Stimulated activated CD8-positive, alpha-beta memory T cell treated with anti-CD3 and anti-CD28 coated beads, Interleukin-4, amount 100 ng/mL, for 1 hour (primary cell): ENCODE measurements at places on chromosomes 3 and 15.

DNA sequence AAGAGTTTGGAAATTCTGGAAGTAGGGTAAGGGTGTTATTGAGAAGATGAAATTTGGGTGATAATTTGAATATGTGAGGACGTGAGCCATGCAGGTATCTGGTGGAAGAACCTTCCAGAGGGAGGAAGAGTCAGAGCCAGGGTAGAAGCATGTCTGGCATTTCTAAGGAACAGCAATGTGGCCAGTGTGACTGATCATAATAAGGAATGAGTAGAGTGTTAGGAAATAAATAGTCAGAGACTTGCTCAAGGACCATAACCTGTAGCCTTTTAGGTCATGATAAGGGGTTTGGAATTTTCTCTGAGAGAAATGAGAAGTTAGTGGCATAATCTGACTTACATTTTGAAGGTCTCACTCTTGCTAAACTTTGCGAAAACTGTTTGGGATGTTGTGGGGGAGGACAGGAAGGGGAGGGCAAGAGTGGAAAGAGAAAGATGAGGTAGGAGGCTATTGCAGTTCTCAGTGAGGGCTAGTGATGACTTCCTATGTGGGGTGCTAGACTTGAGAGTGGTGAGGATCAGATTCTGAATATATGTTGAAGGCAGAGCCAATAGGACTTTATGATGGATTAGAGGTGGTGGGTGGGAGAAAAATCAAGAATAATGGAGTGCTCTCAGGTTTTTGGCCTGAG lies 568.3 kb downstream of the AGBL1 start:
- DNase-seq: no peak

DNA sequence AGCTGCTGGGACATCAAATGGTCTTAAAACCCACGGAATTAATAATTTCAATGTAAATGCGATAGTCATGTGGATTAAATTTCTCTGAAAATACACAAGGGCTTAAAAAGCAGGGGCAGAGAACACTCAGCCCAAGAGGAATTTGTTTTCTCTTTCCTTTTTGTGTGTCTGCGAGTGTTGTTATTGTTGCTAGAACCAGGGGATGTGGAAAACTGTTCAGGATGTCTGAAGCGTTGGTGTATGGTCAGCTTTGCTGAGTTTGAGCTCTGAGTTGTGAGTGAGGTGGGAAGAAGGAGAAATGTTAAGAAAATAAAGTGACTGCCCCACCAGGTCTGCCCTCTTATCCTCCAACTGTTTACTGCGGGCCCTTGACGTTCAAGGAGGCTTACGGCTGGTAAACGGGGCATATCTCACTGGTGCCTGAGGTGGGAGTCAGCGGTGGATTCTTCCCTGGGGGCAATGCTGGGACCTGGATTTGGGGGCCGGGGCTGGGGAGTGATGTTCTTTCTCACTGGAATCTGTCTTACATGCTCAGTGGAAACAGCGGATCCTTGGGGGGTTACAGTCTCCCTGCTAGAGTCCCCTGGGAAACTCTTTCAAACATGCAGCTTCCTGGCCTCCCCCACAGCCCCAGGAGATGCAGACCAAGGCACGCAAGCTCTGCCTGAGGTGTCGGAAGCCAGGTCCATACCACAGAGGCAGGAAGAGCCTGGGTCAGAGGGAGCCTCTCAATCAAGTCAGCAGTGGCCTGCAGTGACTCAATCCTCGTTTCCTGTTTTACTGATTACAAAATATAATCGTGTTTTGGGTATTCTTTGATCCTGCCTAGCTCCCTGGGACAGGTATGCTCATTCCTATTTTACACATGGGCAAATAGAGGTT lies 41.8 kb downstream of the ITGA11 start:
- no peak for DNase-seq

GRCh38 chr3:23600167-23600871 lies 205.4 kb upstream of the UBE2E1 start:
- DNase-seq: no peak

- no peak for DNase-seq
Observed at GRCh38 chr3:67598814-67599556, 55.4 kb downstream of the SUCLG2 start.

DNA sequence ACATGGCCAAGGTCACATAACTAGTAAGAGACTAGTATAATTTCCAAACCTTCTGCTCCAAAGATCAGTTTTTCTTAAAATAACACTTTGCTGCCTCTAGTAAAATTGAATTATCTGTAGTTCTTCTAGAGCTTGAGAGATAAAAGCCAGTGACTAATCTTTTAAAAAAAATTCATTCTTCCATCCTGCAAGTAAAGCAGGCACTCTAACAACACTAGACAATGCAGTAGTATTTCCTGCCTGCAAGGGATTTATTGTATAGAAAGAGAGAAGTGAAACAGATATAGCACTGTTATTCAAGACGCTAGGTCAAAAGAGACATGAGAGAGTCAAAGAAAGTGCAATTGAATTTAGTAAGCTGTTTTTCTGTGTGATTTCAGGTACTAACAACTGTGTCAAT lies 159.5 kb upstream of the TBC1D5 start:
- DNase-seq: no peak

GRCh38 chr3:42498034-42498433 lies 4.4 kb upstream of the VIPR1 start:
- DNase-seq: no peak

DNA sequence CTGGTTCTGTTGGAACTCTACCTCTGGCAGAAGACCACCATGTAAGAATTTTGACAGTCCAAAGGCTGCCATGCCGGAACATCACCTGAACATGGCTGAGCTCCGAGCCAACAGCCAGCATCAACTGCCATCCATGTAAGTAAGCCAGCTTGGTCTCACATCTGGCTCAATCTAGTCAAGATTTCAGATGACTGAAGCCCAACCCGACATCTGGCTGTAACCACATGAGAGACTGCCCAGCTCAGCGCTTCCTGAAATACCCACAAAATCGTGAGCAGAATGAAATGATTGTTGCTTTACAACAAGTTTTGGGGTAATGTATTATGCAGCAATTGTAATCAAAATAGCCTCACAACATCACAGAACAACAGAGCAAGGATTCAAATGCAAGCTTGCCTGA lies 32.9 kb downstream of the GHSR start:
- no peak for DNase-seq

GRCh38 chr3:167967257-167968036 lies 128.3 kb downstream of the GOLIM4 start:
- no peak for DNase-seq

DNA sequence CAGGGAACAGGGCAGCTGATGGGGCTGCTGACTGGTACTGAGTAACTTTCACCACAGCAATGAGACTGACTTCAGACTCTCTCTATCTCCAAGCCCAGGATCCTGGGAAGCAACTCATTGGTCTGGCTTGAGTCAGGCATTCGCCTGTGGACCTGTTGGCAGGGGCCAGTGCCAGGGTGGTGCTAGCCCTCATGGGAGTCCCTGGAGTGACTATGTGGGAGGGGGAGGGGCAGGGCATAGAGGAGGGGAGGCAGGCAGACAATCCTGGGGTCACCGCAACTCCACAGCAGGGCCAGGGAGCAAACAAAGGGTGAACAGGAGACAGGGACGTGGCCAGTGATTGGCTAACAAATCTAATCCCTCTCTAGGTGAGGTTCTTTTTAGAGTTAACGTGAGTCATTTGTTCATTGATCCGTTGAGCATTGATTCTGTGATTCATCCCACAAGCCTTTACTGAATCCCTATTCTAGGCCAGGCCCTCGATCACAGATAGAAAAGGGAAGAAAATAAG lies 71.8 kb downstream of the CEMIP start:
- DNase-seq: no peak

GRCh38 chr15:78156653-78157052 lies 7.5 kb downstream of the IDH3A start:
- no peak for DNase-seq

DNA sequence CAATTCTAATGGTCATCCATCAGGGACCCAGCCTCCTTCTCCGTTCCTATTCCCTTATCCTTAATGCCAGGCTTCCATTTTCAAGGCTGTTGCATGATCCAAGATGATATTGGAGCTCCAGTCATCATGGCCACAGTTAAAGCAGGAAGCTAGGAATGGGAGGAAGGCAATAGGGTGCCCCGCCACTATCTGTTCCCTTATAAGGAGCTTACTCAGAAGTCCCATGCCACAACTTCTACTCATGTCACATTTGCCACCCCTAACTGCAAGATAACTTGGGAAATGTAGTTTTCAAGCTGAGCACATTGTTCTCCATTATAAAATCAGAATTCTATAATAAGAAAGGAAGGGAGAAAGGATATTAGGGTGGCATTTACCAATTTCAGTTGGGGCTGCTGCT lies 38.6 kb upstream of the SPSB4 start:
- no peak for DNase-seq

DNA sequence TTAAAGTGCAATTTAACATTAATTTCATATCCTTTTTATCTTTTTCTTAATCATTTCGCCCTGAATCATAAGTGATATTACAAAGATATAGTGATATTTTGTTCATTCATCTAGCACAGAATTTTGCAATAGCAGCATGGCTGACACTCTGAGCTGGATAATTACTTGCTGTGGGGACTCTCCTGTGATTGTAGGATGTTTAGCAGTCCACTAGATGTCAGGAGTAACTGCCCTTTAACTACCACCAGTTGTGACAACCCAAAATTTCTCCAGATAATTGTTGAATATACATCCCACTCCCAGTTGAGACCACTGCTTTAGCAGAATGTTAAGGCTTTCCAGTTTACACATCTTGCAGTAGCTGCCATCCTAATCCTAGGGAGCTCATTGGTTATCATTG lies 196.8 kb upstream of the MBNL1 start:
- no peak for DNase-seq

- no peak for DNase-seq
Observed at GRCh38 chr3:32968166-32968919, 16.9 kb downstream of the CCR4 start.

DNA sequence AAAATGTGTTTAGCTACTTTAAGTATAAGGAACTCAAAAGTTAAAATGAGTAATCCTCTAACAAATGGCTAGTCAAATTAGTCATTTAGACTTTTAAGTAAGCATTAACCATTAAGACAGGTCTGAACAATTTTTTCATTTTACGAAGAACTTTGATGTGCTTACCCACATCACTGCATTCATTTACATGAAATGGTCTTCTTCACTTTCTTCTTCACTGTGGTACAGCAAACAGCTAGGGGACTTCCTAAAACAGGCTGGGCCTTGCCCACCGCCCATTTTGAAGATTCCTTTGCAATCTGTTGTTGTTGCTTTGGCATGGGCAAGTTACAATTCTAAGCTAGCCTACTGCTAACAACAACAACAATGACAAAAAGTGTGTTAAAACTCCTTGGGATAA lies 67.4 kb downstream of the CBLB start:
- no peak for DNase-seq

- no peak for DNase-seq
Observed at GRCh38 chr3:33722626-33723370, 4.7 kb upstream of the CLASP2 start.

DNA sequence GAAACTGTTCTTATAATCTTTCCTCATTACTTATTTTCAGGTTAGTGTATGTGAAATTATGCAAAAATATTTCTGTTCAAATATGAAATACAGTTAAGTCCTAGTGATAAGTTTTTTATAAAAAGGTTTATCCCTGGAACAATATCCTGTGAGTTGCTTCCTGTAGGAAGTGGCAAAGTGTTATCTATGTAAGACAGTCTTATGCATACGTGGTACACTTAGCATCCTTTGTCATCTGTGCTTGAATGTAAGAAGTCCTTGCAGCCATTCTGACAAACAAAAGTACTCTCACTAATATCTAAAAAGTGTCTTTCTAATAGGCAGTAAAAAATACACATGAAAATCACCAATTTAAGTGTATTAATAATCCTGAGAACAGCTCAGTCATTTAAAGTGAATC lies 372.5 kb upstream of the BCHE start:
- DNase-seq: no peak

GRCh38 chr15:65381445-65382145 lies 3.8 kb upstream of the IGDCC3 start:
- no peak for DNase-seq

GRCh38 chr3:151011427-151011826 lies 38.9 kb upstream of the CLRN1 start:
- no peak for DNase-seq

DNA sequence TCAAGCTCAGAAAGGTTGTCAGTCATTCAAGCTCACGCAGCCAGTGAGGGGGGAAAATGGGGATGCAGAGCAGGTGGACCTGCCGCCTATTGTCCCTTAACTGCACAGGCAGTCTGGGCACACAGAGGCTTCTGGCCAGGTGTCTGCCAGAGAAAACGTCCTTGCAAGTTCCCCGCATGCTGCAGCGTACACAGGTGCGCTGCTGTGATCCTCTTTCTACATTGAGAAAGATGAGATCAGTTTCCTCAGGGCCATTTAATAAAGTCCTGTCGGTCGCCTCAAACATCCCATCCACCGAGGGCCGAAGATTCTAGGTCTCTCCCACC lies 445 bp upstream of the TSEN2 start:
- no peak for DNase-seq

DNA sequence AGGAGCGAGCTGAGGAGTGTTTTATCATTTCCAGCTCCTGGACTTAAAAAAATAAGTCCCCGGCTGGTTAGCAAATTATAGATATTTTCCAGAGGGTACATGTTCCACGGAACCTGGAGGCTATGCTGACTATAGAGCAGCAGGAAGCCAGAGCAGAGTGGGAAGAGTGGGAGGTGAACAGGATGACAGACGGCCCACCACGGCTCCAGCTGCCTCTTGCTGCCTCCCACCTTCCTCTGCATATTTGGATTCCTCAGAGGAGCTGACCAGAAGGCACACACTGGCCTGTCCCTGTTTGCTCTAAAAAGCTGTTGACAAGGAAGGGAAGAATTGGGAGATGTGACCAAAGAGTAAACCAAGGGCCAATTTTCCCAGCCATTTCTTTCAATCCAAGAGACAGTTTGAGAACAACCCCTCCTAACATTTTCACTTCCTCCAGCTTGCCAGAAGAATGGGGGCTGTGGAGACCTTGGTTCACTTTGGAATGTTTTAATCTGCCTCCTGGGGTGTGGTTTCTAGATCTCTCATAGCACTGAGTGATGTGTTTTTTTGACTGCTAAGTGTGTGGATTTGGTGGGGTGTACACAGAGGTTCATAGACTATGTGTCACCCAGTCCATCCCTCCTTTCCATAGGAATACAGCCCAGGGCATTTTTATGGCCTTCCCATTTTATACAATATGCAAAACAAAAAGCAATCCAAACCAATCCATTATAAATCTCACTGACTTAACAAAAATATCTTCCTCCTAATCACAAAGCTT lies 36.8 kb downstream of the HGD start:
- no peak for DNase-seq

- no peak for DNase-seq
Observed at GRCh38 chr3:127781411-127782001, 40.8 kb downstream of the MGLL start.

GRCh38 chr15:76204109-76204845 lies 107.0 kb downstream of the ETFA start:
- DNase-seq: no peak

GRCh38 chr15:25767356-25768151 lies 95.6 kb downstream of the ATP10A start:
- DNase-seq: no peak

GRCh38 chr3:176696816-176697215 lies 500.5 kb downstream of the TBL1XR1 start:
- no peak for DNase-seq
